ENCODE measurements at places on chromosomes 2 and 18.

DNA sequence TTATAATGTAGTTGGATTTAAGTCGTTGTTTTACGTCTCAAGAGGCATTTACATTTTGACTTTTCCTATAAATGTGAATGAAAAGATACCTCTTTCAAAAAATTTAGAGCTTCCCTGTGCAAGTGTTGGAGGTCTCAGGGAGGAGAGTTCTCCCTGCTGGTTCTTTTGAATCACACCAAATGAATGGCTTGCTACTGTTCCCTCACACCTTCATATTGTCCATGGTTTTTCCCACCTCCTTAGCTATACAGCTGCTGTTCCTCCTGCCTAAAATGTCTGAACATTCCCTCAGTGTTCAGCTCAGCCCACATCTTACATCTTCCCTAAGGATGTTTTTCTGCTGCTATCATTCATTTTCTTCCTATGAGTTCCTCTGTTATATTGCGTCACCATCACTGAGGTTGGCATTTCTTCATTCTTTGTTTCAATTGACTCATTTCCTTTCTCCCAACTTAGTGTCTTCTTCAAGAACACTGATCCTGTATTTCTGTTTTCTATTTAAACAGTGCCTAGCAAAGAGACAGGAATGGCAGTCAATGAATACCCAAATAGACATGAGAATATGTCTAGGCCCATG, 46.0 kb downstream of the COX7A2L start:
- no peak for DNase-seq

DNA sequence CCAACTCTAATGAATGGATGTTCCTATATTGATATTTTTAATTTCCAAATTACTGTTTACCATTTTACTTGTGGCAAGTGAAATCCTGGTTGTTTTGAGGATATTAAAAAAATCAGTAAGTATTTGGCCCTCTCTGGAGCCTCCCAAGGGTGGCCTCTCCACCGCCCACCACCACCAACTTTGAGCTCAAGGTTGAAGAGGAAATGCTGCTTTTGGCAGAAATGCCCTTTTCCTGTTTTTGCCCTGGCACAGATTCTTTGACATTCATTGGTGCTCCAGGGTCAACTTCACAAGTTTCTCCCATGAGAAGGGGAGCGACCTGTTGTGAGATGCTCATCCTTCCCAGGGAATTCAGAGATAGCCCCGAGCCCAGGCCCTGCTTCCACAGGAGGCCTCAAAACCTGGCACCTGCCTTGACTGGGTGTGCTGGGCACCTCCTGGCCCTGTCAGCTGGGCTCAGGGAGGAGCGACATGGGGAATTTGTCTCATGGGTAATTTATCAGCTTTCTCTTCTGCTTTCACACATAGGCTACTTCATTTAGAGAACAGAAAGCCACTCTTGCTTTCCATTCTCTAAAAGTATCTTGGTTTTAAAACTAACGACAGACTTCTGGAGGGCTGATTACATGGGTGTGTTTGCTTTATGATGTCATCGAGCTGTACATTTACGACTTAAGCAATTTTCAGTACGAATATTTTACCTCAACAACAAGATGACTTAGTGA, 6.9 kb downstream of the CD8A start:
- no peak for DNase-seq

- DNase-seq: no peak
Observed at GRCh38 chr18:31946305-31947046, 3.5 kb upstream of the TRAPPC8 start.

- no peak for DNase-seq
Observed at GRCh38 chr2:10073706-10074105, 6.5 kb downstream of the CYS1 start.

GRCh38 chr2:190418727-190419126, 10.6 kb downstream of the MFSD6 start:
- no peak for DNase-seq

- DNase-seq: no peak
Observed at GRCh38 chr2:98692090-98693054, 38.6 kb downstream of the MGAT4A start.

All from cortex of kidney (tissue), 1 donor.